A549 treated with Mapracorat at 1 μM for 4 hours (cell line): ENCODE measurements at places on chromosomes 4 and X. TPM values are rescaled to one million over a fixed set of nuclear protein-coding genes. Genes with fewer than 3 reads are reported as not detected.

ESX1 gene
- total RNA-seq: 0.10 to 0.11 TPM in 2 of 5 replicates, not detected in the others

GPR50 gene
- total RNA-seq: 0.10 to 0.25 TPM (median 0.21 TPM) in 5 replicates

CLGN gene
- total RNA-seq: 4.5 to 5.5 TPM (median 5.3 TPM) in 5 replicates

USP51 gene
- total RNA-seq: 0.41 to 0.60 TPM (median 0.43 TPM) in 5 replicates

NPNT gene
- 0.34 to 0.57 TPM (median 0.35 TPM) in 5 replicates for total RNA-seq

ANXA3 gene
- 60.1 to 79.2 TPM (median 63.1 TPM) in 5 replicates for total RNA-seq

PNMA3 gene
- total RNA-seq: 0.09 to 0.26 TPM (median 0.20 TPM) in 5 replicates

GAGE12E gene
- not detected in 5 replicates for total RNA-seq

MAGEB5 gene
- not detected in 5 replicates for total RNA-seq

RGN gene
- not detected in 5 replicates for total RNA-seq

C4orf51 gene
- total RNA-seq: not detected in 5 replicates

IL2RG gene
- 0.11 to 0.30 TPM (median 0.23 TPM) in 4 of 5 replicates, not detected in the other for total RNA-seq

CCKAR gene
- total RNA-seq: not detected in 5 replicates

AKAP4 gene
- not detected in 5 replicates for total RNA-seq

ADH1A gene
- not detected in 5 replicates for total RNA-seq

FNIP2 gene
- total RNA-seq: 4.8 to 6.5 TPM (median 6.3 TPM) in 5 replicates

TNIP2 gene
- total RNA-seq: 33.0 to 46.2 TPM (median 41.3 TPM) in 5 replicates

FAM114A1 gene
- 20.2 to 37.2 TPM (median 32.4 TPM) in 5 replicates for total RNA-seq

MAGEA3 gene
- total RNA-seq: 2.8 to 4.1 TPM (median 3.2 TPM) in 5 replicates

SOD3 gene
- not detected in 5 replicates for total RNA-seq

LETM1 gene
- total RNA-seq: 22.2 to 30.8 TPM (median 29.1 TPM) in 5 replicates

SUPT20HL1 gene
- total RNA-seq: not detected in 5 replicates

H2BW2 gene
- not detected in 5 replicates for total RNA-seq

PRDM5 gene
- total RNA-seq: 3.5 to 5.4 TPM (median 4.5 TPM) in 5 replicates

FHIP1A gene
- total RNA-seq: 0.07 to 0.84 TPM (median 0.13 TPM) in 5 replicates

ASB12 gene
- total RNA-seq: 0.12 TPM in 1 of 5 replicates, not detected in the others

MAP7D3 gene
- 11.7 to 14.6 TPM (median 12.1 TPM) in 5 replicates for total RNA-seq

FOXR2 gene
- not detected in 5 replicates for total RNA-seq

BEND2 gene
- total RNA-seq: not detected in 5 replicates

CT55 gene
- total RNA-seq: not detected in 5 replicates

ARHGAP24 gene
- total RNA-seq: 3.7 to 4.1 TPM (median 3.7 TPM) in 5 replicates

CLDN24 gene
- total RNA-seq: not detected in 5 replicates

DMRTC1B gene
- total RNA-seq: not detected in 5 replicates

RAI2 gene
- total RNA-seq: 0.13 to 0.27 TPM (median 0.15 TPM) in 5 replicates

USP9X gene
- 24.2 to 32.9 TPM (median 28.7 TPM) in 5 replicates for total RNA-seq

RAB41 gene
- total RNA-seq: not detected in 5 replicates
